H54 (cell line): ENCODE measurements at places on chromosomes 2 and 18.

DNA sequence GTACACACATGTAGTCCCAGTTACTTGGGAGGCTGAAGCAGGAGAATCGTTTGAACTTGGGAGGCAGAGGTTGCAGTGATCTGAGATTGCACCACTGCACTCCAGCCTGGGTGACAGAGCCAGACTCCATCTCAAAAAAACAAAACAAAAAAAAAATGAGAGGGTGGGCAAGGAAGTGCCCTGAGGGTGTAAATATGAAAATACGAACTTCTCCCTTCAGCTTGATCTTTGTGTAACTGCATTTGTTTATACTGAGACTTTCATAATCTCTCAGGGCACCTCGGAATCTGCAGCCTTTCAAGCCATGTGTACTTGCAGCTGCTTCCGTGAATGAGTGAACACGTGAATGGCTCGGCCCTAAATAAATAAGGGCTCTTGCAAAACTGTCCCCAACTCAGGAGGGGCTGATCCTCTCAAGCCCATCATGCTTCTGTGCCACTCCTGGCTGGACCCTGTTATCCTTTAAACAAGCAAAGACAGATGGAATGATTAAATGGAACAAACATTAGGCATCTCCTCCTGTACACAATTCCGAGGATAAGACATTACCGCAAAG, 96.8 kb downstream of the BOD1L2 start:
- DNase-seq = no peak

GRCh38 chr2:239601201-239601851, 200.5 kb upstream of the HDAC4 start:
- no peak for DNase-seq

- no peak for DNase-seq
These were observed 15.8 kb downstream of the ATF2 start for GRCh38 chr2:175152242-175152641.

- no peak for DNase-seq
These were observed 90.4 kb downstream of the FAM228A start for GRCh38 chr2:24265212-24265611.

DNA sequence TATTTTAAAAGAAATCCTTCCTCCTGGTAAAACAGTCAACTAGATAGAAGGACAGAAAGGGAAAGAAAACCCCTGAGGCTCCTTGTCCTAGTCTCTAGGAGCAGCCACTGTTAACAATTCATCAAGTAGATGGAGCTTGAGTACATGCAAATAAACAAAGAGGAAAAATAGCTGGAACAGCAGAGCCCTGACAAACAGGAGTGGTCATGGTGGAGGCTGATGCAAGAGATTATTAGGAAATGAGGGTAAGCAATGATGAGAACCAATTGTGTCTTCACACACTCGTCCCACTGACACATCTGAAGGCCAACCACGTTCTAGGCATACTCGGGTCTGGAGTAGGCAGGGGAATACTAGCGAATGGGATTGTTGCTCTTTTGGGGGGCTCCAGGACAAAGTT, 9.2 kb downstream of the DLGAP1 start:
- no peak for DNase-seq

GRCh38 chr2:37775908-37776250, 104.4 kb upstream of the CDC42EP3 start:
- no peak for DNase-seq

- no peak for DNase-seq
These were observed 36.6 kb upstream of the LNPK start for GRCh38 chr2:176038694-176039093.

DNA sequence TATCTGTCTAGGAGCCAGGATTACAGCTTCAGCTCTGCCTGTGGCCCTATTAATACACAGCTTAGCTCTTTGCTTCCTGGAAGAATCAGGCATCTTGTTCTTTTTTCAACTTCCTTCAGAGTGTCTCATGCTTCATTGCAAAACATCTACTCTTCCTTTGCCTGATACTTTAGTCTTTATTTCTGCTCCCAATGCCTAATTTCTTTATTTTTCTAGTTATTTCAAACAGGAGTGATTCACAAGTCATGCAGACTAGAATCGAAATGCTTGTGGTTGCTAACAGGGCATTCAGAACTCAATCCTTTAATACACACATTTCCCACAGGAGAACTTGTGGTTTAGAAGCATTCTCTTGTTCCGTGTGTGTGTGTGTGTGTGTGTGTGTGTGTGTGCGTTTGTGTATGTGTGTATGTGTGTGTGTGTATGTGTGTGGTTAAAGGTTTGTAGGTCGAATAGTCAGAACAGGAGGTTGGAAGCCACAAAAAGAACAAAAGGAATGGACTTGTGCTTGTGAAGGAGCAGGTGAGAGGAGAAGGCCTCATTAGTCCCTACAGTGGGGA, 28.3 kb upstream of the INSIG2 start:
- no peak for DNase-seq

GRCh38 chr2:110742412-110742811, 10.0 kb downstream of the ACOXL start:
- DNase-seq = no peak

DNA sequence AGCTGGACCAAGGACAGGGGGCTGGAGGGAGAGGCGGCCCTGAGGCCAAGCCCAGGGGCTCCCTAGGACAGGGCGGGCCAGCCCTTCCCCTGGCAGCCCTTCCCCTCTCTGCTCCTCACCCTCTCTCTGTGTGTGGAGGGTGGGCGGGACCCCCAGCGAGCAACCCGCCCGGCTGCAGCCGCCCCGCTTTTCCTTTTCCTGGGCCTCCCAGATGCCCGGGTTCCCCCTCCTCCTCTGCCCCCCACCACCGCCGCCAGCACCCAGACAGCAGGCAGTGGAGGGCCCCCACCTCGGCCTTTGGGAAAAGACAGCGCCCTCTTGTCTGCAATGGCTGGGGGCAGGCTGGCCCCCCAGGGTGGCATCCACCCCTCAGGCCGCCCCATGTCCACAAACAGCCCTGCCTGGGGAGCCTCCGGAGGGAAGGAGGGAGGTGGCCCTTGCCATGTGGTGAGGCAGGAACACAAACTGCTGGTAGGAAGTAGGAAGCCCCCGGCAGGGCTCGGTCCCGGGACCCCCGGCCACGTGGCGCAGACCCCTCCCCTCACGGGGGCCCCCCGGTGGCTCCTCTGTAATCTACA, 135.1 kb upstream of the CTDP1 start:
- DNase-seq = no peak

DNA sequence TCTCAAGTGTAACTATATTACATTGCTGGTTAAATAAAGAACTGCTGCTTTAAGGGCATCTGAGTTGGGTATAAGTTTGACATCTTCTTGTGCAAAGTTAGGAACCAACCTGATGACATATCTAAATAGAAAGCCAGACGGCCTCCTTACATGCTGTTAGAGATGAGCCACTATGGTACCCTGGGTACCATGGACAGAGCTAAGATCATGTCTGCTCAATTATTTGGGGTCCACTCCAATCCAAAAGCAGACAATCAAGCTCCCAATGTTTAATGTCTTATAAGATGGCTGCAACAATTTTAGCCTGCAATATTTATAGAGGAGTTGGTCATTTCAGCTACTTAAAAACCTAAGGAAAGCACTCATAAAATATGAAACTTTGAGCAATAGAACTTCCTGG, 86.2 kb downstream of the UPP2 start:
- DNase-seq = no peak

DNA sequence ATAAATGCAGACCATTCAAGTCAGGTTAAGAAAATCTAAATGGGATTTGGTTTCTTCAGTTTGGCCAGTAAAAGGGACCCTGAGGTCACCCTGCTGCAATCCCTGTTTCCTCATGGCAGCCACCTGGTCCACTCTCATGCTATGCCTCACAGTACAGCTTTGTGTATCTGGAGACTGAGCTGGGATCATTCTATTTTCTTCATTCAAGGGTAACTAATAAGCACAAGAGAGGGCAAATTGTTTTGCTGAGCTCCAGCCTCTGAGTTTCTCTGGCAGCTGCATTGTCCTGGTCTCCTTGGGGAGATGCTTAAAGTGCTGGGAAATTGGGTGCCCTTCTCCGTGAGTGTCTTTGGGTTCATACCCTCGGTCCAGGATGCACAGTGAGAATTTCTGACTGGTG, 18.5 kb upstream of the BCL2L11 start:
- no peak for DNase-seq

- peak; percentile 40 for DNase-seq
These were observed 173.3 kb upstream of the ERBB4 start for GRCh38 chr2:212711856-212712255.

DNA sequence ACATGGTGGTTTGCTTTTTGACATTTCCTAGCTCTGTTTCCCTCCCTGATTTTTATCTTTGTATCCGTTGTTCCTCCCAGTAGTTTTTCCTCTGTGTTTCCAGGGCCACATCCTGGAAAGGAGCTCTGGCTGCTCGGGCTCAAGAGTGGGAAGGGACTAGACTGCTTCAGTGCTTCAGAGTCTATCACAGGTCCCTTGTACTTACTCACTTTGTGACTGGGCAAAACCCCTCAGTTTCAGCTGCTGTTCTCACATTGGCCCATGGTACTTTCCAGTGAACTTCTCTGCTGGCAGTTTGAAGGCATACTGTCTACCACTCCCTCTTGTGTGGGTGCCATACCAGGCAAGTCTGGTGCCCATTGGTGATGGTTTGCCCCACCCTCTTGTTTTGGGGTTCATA, 7.5 kb upstream of the STAMBP start:
- DNase-seq = no peak

DNA sequence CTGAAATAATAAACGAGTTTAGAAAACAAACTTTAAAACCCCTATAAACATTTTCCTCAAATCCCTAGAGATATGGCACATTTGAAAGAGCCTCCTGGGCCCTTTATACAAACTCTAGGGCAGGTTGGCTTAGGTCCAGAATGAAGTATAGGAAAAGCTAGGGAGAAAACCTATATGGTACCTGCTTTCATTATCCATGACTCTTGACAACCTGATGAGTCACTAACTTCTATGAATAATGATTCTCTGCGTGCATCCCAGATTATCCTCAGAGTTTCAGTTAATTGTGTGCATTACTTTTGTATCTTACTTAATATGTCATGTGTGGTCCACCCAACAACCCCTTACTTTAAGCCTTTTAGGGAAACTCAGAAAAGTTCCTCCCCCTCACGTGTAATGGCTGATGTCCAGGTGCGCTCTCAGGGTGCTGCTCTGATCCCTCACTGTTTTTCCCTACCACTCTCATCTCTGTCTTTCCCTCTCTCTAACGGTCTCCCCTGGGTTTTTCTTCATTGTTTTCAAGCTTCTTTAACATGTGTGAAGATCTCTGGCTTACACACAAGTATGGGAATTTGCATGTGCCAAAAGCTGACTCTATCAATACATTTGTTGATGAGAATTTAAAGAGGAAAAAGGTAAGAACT, 78.5 kb downstream of the LRP1B start:
- DNase-seq = no peak

GRCh38 chr18:9178557-9178956, 42.0 kb downstream of the ANKRD12 start:
- no peak for DNase-seq

GRCh38 chr2:237427769-237428506, 14.0 kb upstream of the COL6A3 start:
- DNase-seq = no peak

GRCh38 chr2:45577441-45577840, 33.6 kb downstream of the SRBD1 start:
- no peak for DNase-seq

DNA sequence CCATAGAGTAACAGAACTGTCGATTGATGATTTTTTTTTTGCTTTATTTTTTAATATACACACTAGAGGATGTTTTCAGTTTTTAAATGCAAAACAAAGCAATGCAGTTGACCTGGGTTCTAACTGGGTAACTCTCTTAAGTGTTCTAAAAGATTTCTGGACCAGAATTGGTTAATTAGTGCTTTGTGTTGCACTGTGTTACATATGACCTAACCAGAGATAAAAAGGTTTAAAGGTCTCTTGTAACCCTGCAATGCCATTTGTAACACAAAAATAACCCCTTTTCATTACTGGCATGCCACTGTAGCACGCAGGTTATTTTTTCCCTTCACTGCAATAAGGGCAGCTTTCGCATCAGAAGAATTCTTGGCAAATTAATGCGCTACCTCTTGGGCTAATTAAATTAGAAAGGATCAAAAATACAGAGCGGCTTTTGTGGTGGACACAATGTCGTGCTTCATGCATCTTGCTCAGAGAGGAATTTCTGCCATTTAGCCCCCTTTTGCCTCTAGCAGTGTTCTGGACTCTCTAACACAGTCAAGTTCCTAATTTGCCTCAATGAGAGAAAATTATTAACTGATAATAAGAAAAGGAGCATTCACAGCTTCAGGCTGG, 250.8 kb upstream of the ZEB2 start:
- no peak for DNase-seq

- DNase-seq = no peak
These were observed 22.4 kb downstream of the LRRFIP1 start for GRCh38 chr2:237649541-237650454.

- DNase-seq = no peak
These were observed 15.5 kb downstream of the PNO1 start for GRCh38 chr2:68172990-68173700.
